Activated T-helper 1 cell treated with Interleukin-2 at 50 U/mL for 16 hours (primary cell): ENCODE measurements at places on chromosomes 6 and 20.

DNA sequence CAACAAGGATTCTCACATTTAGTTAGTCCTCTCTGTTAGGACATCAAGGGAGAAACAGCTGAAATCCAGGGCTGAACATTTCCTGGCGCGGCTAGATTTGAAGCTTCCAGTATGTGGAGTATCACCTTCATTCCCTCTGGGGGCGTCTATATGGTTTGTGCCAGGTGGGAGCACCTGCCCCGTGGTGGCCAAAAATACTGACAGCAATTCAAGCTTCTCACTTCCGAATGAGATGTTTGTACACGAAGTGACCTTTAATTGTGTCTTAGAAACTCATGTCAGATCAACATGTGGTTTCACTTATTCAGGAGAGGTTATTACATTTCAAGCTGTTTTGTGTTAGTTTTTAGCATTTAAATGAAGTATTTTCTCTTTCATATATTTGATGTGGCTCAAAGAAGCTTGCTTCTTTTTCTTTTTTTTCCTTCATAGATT is 67.3 kb upstream of the ZNF217 start:
- no peak for DNase-seq

- no peak for DNase-seq
Measured at GRCh38 chr20:53926428-53927028, 143.9 kb downstream of the BCAS1 start.

- DNase-seq: no peak
Measured at GRCh38 chr6:169326067-169326799, 72.6 kb upstream of the THBS2 start.

- DNase-seq: no peak
Measured at GRCh38 chr6:61833176-61833755, 452.8 kb downstream of the KHDRBS2 start.

DNA sequence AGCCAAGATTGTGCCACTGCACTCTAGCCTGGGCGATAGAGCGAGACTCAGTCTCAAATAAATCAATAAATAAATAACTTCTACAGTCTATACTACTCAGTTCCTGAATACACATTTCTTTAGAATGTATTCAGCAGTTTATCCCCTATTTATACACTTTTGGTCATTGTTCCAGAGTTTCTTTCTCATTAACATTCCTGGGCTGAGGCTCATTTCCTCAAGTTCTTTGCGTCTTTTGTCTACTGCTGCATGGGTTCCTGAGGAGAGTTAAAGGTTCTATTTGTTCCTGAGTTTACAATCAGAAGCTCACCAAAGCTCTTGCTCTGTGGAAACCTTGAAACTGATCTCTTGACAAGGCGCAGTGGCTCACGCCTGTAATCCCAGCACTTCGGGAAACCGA is 37.7 kb upstream of the SASH1 start:
- no peak for DNase-seq

DNA sequence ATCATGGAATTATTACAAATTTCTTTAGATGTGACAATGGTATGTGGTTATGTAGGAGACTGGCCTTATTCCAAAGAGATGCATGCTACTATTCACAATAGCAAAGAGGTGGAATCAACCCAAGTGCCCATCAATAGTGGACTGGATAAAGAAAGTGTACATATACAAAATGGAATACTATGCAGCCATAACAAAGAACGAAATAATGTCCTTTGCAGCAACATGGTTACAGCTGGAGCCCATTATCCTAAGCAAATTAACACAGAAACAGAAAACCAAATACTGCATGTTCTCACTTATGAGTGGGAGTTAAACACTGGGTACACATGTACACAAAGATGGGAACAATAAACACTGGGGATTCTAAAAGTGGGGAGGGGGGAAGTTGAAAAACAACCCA is 69.7 kb downstream of the NUDT3 start:
- no peak for DNase-seq

GRCh38 chr6:16799279-16800193 is 38.3 kb upstream of the ATXN1 start:
- no peak for DNase-seq
